Karpas-422 (cell line): ENCODE measurements at places on chromosomes 2 and 18. TPM values are rescaled to one million over a fixed set of nuclear protein-coding genes. Genes with fewer than 3 reads are reported as not detected.

CD207 gene
- total RNA-seq = not detected in 2 replicates

COL6A3 gene
- 0.07 TPM in 1 of 2 replicates, not detected in the other for total RNA-seq

DTNA gene
- total RNA-seq = not detected in 2 replicates

SULT6B1 gene
- not detected in 2 replicates for total RNA-seq

FZD7 gene
- 9.2 and 10.2 TPM in 2 replicates for total RNA-seq

ACKR3 gene
- 0.40 TPM in 1 of 2 replicates, not detected in the other for total RNA-seq
